Transverse colon (tissue), 4 donors: ENCODE measurements at places on chromosomes 7 and 10.

GRCh38 chr7:52917982-52918578, 117.4 kb upstream of the POM121L12 start:
- no peak for DNase-seq

DNA sequence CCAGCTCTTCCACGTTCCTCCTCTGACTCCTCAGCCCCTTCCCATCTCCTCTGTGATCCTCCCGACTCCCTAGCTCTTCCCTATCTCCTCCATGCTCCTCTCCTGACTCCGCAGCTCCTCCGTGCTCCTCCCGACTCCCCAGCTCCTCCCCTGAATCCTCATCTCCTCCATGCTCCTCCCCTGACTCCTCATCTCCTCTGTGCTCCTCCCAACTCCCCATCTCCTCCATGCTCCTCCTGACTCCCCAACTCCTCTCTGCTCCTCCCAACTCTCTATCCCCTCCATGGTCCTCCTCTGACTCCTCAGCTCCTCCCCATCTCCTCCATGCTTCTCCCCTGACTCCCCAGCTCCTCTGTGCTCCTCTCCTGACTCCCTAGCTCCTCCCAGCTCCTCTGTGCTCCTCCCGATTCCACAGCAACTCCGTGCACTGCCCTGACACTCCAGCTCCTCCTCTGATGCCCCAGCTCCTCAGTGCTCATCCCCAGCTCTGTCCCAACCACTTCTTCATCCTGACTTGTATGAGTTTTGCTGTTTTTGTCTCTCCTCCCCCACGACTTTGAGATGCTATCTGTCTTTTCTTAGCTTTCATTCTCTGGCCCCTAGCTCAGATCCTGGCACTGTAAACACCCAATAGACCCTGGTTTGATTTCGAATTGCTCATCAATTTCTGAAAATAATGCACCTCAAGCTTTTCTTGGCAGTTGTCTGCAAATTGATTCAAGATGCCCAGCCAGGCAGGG, 38.3 kb downstream of the OAT start:
- DNase-seq = no peak

GRCh38 chr10:43843321-43844101, 194.8 kb upstream of the ZNF32 start:
- no peak for DNase-seq

DNA sequence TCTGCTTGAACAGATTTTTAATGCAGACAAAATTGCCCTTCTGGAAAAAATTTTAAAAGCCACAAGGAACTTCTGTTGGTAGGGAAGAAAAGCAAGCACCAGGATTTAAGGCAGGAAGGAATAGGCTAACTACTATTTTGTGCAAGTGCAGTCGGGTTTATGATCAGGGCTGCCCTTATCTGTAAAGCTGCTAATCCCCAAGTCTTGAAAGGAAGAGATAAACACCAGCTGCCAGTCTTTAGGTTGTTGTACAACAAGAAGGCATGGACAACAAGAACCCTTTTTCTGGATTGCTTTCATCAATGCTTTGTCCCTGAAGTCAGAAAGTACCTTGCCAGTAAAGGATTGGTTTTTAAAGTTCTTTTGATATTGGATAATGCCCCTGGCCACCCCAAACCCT, 40.7 kb downstream of the RALA start:
- no peak for DNase-seq
